ENCODE measurements at places on chromosomes 1 and 21.

DNA sequence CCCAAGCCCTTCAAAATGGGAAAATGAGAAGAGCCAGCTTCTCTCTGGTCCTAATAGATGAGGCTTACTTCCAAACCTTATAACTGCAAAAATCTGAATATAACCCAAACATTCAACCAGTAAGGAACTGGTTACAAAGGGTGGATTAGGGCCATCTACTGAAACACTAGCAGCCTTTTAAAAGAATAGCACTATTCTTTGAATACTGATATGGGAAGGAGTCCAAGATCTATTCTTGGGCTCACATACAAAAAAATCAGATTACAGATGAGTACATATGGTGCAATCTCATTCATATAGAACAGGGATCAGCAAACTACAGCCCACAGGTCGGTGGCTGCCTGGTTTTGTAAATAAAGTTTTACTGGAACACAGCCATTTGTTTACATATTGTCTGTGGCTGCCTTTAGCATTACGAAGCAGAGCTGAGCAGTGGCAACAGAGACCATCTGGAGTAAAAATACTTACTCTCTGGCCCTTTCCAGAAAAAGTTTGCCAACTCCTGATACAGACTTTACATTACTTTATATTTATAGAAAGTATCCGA, 167.7 kb downstream of the ZSCAN20 start:
- no peak for DNase-seq

DNA sequence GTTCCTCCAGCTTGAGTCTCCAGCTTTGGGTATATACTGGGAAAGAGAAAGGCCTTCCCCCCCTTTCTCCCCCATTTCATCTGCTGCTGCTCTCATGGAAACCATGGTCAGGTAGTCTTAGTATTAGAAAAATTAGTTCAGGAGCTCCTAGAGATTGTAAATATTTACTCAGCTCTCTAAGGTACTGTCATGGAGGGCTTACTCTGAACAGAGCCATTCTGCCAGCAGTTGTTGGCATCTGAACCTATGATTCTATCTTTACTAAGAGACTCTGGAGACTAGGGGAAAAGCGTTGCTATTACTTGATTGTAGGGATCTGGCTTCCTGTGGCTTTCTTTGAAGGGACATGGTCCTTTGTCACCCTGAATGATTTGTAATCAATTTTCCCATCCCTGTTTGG, 6.1 kb downstream of the INTS3 start:
- no peak for DNase-seq

- DNase-seq: no peak
Observed at GRCh38 chr1:54045496-54045895, 7.5 kb downstream of the TMEM59 start.

- DNase-seq: peak; percentile 82
Observed at GRCh38 chr1:209755926-209756614, at the start of gene TRAF3IP3. Gene TRAF3IP3 (plus strand): TSS chr1:209756053. CDS start chr1:209760040, 3,987 bp downstream.

GRCh38 chr1:205543351-205544301, 39.2 kb downstream of the CDK18 start:
- DNase-seq: no peak

Measured in CD4-positive, alpha-beta T cell treated with Interleukin-12 subunit alpha and Interleukin-12 subunit beta, for 1 hour (primary cell).